ENCODE measurements at places on chromosomes 5 and 9.

GRCh38 chr5:122310889-122311288, 1.1 kb upstream of the SNCAIP start:
- no peak for DNase-seq

DNA sequence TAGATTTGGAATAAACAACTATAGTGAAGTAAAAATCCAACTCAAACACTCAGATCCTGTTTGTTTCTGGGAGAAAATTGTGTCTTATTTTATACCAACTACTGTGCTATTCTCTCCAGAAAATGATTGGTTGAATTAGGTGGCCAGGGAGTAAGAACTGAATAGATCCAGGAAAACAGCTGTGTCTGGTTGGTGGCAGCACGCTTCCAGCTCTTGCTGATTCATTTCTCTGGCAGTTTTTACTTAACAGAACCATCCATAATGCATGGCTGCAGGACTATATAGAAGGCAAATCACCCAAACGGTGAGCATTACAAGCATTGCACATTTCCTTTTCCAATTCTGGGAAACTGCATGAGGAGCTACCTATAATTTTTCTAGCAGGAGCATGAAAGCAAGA, 29.5 kb downstream of the DMAC1 start:
- DNase-seq = no peak

GRCh38 chr9:38108326-38108725, 39.3 kb upstream of the SHB start:
- no peak for DNase-seq

DNA sequence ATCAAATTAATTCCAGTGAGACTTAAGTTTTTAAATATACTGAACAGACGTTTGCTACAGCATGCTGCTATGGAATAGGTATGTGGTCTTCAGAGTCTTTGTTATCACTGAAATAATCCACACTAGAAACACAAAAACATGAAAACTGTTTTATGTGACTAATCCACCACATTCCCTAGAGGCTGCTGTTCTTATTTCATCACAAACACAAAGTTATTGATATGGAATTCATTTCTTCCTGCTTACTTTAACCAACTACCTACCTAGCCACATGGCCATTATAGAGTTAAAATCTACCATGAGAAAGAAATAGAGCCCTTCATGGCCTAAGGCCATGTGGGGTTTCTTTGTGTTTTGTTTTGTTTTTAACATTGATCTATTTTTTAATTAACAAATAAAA, 232.3 kb upstream of the PTGER4 start:
- DNase-seq = no peak

- no peak for DNase-seq
These were observed 16.8 kb downstream of the CD180 start for GRCh38 chr5:67179697-67180361.

DNA sequence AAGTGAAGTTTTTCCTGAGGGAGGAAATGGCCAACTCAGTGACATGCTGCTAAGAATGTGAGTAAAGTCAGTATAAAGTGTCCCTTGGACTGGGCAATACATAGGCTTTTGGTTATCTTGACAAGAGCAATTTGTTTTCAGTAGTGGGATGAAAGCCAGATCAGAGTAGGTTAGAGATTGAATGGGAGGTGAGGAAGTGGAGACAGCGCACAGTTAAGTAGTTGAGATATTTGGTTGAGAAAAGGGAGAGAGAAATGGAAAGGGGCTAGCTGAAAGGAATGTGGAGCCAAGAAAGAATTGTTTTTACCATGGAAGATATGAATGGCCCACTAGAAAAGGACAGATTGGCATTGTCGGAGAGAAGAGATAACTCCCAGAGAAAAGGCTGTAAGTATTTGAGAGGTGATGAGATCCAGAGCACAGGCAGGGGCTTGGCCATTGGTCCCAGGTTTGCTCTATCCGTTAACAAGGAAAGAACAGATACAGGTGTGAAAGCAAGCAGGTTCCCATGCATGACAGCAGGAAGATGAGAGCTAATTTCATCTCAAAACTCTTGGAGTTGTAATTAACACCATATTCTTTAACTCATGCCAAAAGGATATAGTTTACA, 392.0 kb downstream of the NR2F1-AS1 start:
- no peak for DNase-seq

DNA sequence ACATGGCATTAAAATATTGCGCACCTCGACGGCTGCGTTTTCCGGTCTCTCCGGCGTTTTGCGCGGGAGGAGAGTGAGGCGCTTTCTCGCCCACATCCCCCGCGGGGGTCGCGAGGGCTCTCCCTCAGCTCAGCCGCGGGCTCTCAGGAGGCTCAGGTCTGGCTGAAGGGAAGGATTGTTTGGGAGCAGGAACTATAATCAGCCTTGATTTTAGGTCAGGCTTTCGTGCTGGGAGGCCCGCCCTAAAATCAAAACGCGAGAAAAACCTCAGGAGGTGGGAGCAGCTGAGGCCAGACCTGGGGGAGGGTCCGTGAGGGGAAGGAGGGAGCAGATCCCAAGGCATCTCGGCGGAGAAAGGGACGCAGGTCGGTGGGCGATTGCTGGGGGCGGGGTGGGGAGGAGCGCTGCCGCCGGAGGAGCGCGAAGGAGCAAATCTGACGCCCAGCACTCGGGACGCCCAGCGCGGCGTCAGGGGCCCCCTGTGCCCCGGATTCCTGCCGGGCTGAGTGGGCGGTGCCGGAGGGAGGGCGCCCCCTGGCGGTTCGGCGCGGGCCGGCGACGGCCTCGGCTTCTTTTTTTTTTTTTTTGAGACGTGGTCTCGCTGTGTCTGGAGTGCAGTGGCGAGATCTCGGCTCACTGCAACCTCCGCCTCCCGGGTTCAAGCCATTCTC, 18.7 kb upstream of the RNF130 start:
- DNase-seq = peak; percentile 70

GRCh38 chr9:81594415-81594814, 94.9 kb downstream of the TLE1 start:
- no peak for DNase-seq

DNA sequence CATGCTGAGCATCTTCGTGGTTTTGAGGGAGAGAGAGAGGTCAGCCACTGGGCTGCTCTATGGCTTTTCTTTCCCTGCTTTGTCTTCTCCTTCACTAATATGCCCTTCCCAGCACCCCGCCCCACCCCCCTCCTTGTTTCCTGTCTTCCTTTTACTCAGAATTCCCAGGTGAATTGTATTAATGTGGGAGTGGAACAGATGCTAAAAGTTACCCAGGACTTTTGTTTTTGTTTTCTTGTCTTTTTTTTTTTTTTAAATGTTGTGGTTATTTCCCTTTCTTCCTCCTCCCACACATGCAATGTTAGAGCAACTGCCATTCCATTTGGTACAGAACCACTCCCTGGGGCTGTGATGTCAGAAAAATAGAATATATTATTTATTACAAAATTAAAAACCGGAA, 442.7 kb upstream of the CD180 start:
- DNase-seq = no peak

GRCh38 chr9:82645600-82645999, 417.3 kb downstream of the RASEF start:
- DNase-seq = no peak

GRCh38 chr9:6667633-6668280, 22.2 kb upstream of the GLDC start:
- no peak for DNase-seq

GRCh38 chr9:22279636-22280035, 167.0 kb upstream of the DMRTA1 start:
- DNase-seq = no peak

DNA sequence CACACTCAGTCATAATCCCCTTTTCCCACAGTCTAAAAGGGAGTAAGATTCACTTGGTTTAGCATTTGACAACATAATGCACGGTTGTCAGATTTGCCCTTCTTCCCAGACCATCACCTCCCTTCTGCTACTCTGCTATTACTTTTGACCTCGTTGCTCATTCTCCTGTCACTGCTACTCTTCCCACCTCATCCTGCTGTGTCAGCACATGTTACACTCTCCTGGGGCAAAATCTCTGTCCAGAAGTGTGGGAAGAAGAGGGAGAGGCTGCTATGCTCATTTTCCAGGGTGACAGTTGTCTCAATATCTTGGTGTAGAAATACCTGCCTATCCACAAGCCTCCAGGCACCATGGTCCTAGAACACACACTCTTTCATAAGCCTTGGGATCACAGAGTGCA, 449.9 kb upstream of the PIK3R1 start:
- no peak for DNase-seq

GRCh38 chr5:69238760-69239251, 4.1 kb downstream of the CDK7 start:
- no peak for DNase-seq

DNA sequence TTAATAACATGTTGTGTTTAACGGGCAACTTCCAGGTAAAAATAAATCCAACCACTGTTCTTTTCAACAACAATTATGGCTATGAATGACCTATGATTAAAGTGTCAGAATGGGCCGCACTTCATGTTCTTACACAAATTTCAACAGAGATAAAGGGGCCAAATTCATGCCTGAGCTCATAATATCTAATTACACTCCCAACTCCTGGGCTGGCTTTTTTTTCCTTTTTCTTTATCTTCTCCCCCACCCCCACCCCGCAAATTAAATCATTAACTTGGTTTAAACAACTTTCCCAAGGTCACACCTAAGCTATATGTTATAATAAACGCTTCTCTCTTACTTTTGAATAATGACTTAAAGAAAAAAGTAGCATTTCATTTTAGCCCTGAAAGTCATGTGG, 25.8 kb downstream of the ZNF608 start:
- DNase-seq = no peak

DNA sequence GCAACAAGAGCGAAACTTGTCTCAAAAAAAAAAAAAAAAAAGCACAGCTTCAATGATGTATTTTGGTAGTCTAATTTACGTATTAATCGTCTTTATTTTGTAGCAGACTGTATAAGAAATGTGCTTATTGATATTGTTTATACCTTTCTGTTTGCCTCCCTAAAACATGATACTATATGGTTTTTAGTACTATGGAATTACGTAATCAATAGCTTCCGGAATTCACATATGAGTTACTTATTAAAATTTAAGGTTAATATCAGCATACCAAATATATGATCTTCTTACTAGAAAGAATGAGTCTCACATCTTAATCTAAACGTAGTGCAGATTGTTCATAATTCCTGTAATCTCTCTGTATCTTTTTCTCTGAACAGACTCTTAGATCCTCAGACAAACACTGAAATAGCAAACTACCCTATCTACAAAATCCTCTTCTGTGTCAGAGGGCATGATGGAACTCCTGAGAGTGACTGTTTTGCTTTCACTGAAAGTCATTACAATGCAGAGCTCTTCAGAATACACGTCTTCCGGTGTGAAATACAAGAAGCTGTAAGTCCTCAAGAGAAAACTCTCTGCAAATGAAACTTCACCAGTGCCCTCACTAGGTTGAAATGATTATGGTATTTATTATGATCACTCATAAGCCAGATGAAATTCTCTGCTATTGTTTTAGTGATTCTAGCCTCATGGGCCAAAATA, 44.4 kb upstream of the GPR21 start:
- no peak for DNase-seq

- no peak for DNase-seq
These were observed 10.8 kb downstream of the SPAAR start for GRCh38 chr9:35920051-35920620.

GRCh38 chr5:82396396-82396795, 118.2 kb upstream of the RPS23 start:
- no peak for DNase-seq

GRCh38 chr9:114307899-114308267, 15.0 kb upstream of the ORM1 start:
- no peak for DNase-seq

GRCh38 chr5:142246258-142246657, 78.6 kb downstream of the SPRY4 start:
- DNase-seq = no peak

- no peak for DNase-seq
These were observed 290.6 kb upstream of the IRX4 start for GRCh38 chr5:2173151-2173834.

GRCh38 chr9:108776920-108777639, 78.7 kb downstream of the ACTL7B start:
- no peak for DNase-seq

DNA sequence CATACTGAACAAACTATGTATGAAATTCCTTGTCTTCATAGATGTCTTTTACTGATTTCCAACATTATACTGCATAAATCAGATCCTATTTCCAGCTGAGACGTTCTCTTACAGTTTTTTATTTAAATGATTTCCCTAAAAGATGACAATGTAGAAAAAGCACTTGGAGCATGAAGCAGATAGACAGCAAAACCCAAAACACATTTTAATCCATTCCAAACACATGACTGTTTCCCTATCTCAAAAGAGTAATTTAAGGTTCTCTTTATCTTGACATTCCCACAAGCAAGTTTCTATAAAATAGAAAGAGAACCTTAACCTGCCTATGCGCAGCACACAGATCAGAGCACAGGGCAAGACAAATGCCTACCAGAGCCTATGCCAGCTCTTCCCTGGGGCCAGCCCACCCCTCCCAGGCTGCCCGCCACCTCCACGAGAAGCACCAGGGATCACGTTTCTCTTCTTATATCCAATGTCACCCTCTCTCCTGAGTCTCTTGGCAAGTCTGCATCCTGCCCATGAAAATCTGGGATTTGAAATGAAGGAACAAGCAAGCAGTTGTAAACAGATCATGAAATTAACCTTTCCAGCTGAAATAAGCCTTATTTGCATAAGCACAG, 52.4 kb downstream of the RETREG1 start:
- DNase-seq = no peak

- peak; percentile 28 for DNase-seq
These were observed 422.6 kb downstream of the EFNA5 start for GRCh38 chr5:107248066-107248695.

DNA sequence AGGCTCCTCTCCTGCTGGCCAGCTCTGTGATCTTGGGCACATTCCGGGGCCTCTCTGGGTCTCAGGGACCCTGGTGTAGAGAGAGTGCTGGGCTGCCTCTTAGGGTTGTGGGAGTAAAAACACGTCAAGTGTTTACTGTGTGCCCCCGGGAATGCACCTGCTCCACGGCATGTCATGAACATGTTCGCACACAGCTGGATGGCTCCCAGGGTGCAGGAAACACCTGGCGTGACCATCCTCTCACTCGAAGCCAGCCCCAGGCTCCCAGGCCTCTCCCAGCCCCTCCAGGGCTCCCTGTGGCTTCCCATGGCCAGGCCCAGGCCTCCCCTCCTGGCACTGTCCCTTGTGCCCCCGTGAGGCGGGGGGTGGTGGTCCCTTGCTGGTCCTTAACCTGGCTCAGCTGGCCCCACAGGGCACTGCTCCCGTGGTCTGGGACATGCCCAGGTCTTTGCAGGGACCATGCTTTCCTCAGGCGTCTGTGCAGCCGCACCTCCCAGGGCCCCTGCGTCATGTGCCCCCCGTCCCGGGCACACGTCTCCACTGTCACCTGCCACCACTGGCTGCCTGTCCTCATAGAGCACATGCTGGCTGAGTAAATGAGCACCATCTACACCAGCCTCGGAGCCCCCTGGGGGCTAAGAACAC, 44.9 kb downstream of the SLC6A3 start:
- DNase-seq = no peak

- DNase-seq = no peak
These were observed 843.9 kb upstream of the DMAC1 start for GRCh38 chr9:8643464-8643863.

DNA sequence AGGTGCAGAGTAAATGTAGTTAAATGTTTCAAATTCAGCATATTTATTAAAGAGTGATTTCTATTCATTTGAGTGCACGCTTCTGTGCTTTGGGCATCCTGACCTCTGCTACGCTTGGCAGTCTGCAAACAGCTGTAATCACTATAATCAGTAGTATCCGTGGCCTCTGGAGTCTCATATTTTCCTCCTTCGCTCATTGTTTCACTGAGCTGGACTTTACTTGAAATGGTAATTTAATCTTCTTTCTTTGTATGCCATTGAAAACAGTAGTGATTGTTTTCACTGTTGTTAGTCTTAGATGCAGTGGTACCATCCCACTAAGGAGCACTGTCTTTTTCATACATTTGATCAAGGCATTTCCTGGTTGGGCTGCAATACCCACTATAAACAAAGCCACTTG, 43.5 kb upstream of the CAVIN4 start:
- no peak for DNase-seq

- peak; percentile 57 for DNase-seq
These were observed 47.1 kb upstream of the MATR3 start for GRCh38 chr5:139246394-139246793.

Data from stimulated activated CD4-positive, alpha-beta T cell treated with anti-CD3 and anti-CD28 coated beads, TNF-alpha, amount 100 ng/mL, for 48 hours (primary cell).